ENCODE measurements at places on chromosomes 5 and 9. TPM values are rescaled to one million over a fixed set of nuclear protein-coding genes. Genes with fewer than 3 reads are reported as not detected.

The MSX2 gene
- polyA plus RNA-seq = 1.2 TPM

The RXRA gene
- 45.3 TPM for polyA plus RNA-seq

The FOXD4L6 gene
- not detected for polyA plus RNA-seq

The MCC gene
- 35.5 TPM for polyA plus RNA-seq

The CA9 gene
- polyA plus RNA-seq = 0.79 TPM

The FOXD4L4 gene
- polyA plus RNA-seq = not detected

The TIGD6 gene
- polyA plus RNA-seq = 8.2 TPM

The KCTD16 gene
- polyA plus RNA-seq = 2.8 TPM

The CD180 gene
- polyA plus RNA-seq = 1.2 TPM

The TCF7 gene
- 17.2 TPM for polyA plus RNA-seq

The PDE6A gene
- polyA plus RNA-seq = 0.21 TPM

The SLC31A2 gene
- 2.4 TPM for polyA plus RNA-seq

All from left renal pelvis (tissue), 4 donors.